Fibroblast of the aortic adventitia (primary cell): ENCODE measurements at places on chromosomes 2 and 18.
A peak's percentile ranks its signal among the peaks of the same experiment; 100 is the strongest.

DNA sequence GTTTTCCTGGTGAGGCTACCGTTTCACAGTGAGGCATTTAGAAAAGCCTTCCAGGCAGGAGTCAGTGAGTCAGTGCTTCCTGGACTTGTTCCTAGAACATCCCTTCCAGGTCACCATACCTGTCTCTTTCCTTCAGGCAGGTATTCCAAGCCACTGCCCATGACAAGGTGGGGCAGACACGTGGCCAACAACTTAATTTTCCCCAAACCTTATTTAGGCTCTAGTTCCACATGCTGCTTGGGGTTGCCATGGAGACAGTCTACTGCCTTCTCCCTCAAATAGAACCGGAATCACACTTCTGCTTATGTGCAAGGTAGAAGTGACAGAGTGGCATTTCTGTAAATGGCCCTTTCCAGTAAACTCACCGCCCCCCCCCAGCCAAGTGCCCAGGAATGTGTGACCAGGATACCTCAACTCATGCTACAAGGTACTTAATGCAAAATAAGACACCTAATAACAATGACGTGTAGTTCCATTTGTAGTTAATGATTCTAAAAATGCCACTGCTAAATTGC, 258.3 kb downstream of the PRKCE start:
- no peak for DNase-seq

DNA sequence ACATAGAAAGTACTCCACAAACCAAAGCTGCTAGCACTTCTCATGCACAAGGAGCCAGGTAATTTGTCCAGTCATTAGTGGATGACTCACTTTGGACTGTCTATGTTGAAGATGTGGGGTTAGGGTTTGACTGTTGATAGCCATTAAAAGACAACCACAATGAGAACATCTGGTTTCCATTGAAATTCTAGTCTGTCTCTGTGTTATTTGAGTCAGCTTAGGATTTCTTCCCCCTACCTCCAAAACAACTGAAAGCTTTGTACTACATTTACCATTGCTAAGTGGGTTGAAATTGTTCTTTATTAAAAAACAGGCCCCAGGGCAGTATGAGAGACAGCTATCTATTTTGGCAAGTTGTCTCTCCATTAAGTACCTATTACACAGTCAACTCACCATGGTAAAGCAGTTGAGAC, 50.2 kb upstream of the ANKRD44 start:
- peak; percentile 51 for DNase-seq

GRCh38 chr2:163716101-163716500, 19.7 kb downstream of the FIGN start:
- no peak for DNase-seq

DNA sequence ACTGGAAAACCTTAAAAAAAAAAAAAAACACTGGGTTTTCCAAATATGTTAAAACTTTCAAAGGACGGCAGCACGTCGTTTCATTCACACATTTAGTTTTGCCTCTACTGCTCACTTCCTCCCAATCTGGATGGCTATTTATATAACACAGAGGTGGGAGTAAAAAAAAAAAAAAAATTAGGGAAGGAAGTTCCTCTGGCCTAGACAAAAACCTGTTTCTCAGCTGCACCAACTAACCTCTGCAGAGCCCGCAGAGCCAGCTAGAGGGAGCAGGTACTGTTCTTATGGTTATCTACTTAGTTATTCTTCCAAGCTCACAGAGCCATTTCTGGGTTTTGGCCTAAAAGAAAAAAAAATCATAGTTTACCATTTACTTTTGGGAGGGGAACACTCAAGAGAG, 28.1 kb downstream of the SLC1A4 start:
- no peak for DNase-seq

DNA sequence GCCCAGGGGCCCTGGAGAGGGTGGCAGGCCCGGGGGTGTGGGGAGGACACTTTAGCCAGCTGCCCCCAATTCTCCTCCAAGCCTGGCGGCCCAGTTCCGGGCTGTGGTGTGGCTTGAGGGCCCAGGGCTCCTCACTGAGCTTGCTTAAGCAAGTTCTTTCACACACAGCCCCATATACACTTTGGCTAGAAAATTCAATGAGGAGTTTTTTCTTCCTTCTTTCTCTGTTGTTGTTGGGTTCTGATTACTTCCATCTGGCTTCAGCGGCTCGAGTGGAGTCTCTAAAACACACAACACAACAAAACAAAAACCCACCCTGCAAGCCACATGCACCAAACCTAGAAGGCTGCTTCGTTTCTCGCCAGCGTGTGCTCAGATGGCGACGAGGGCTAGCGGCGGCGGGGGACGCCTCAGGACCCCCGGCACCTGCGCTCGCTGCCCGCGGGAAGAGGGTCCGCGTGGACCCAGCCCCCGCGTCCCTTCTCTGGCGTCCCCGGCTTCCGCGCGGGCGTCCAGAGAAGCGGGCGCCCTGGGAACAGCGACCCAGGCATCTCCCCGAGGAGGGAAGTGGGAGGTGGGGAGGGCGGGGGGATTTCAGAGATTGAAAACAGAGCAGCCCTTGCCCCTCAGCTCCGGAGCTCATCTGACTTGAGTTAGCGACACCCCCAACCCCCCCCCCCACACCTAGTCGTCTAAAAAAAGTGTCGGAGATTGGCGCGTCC, 577 bp upstream of the GLI2 start:
- DNase-seq = peak; percentile 57

- peak; percentile 5 for DNase-seq
Measured at GRCh38 chr2:225354281-225354774, 45.2 kb upstream of the NYAP2 start.

DNA sequence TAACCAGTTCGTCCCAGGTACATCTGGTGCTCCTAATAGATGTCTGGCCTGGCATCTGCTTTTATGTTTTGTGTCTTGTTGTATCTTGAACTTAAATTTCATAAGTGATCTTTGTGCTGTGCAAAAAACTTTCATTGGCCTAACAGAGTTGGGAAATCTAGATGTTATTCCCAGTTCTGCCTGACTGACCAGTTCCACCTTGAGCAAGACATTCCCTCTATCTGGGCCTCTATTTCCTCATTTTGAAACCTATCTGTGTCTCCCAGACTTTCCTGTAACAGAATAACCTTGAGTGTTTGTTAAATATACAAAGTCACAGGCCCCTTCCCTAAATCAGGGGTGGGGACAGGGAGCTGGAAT, 90.5 kb upstream of the MSH2 start:
- DNase-seq = no peak
